ENCODE measurements at places on chromosomes 7 and 10. TPM values are rescaled to one million over a fixed set of nuclear protein-coding genes. Genes with fewer than 3 reads are reported as not detected.

- no peaks in the 10 kb centered on the region for H3K27me3 ChIP-seq
- H3K27ac ChIP-seq = no peak overlapping the region
- H3K4me1 ChIP-seq = peaks cover 12% of the 10 kb centered on the region
Observed at GRCh38 chr7:44448922-44449583, 41.4 kb downstream of the NUDCD3 start.

DNA sequence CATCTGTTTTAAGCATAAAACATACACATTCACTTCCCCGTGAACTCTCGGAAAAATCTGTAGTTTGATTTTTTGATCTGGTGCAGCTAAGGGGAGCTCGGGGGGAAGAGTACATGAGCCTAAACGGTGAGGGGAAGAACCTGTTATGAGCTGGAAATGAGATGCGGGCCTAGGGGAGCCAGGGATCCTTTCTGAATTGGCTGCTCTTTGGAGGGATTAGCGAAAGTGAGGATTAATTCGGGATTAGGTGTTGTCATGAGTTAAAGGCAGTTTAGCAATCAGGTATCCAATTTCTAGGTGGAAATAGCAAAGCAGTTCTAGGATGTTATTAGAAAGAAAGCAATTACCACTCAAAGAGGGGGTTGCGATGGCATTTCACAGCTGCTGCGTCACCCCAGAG is 51.1 kb upstream of the ADARB2 start:
- H3K27me3 ChIP-seq = no peaks in the 10 kb centered on the region
- H3K4me1 ChIP-seq = no peaks in the 10 kb centered on the region
- H3K27ac ChIP-seq = no peak overlapping the region
- no peak for DNase-seq

- no peaks in the 10 kb centered on the region for H3K27me3 ChIP-seq
- H3K4me3 ChIP-seq = no peak overlapping the region
- DNase-seq = no peak
- H3K27ac ChIP-seq = peak overlapping the region; percentile 98
- H3K36me3 ChIP-seq = no peaks in the 10 kb centered on the region
- peaks cover 29% of the 10 kb centered on the region for H3K4me1 ChIP-seq
Observed at GRCh38 chr7:2862831-2863361, 18.8 kb upstream of the GNA12 start.

GRCh38 chr10:12269056-12269455 is 73.1 kb downstream of the CDC123 start:
- no peaks in the 10 kb centered on the region for H3K36me3 ChIP-seq
- no peaks in the 10 kb centered on the region for H3K27me3 ChIP-seq
- H3K27ac ChIP-seq = no peak overlapping the region
- no peak overlapping the region for H3K4me3 ChIP-seq
- no peak for DNase-seq
- no peaks in the 10 kb centered on the region for H3K4me1 ChIP-seq

GRCh38 chr10:1163831-1164230 is 107.6 kb downstream of the WDR37 start:
- H3K4me3 ChIP-seq = no peak overlapping the region
- no peaks in the 10 kb centered on the region for H3K4me1 ChIP-seq
- no peak overlapping the region for H3K27ac ChIP-seq
- no peak for DNase-seq
- H3K36me3 ChIP-seq = no peaks in the 10 kb centered on the region

GRCh38 chr7:75878312-75878768 is 494 bp upstream of the RHBDD2 start:
- peaks cover 16% of the 10 kb centered on the region for H3K36me3 ChIP-seq
- no peak for DNase-seq
- peak overlapping the region; percentile 93 for H3K4me3 ChIP-seq
- H3K27me3 ChIP-seq = no peaks in the 10 kb centered on the region

DNA sequence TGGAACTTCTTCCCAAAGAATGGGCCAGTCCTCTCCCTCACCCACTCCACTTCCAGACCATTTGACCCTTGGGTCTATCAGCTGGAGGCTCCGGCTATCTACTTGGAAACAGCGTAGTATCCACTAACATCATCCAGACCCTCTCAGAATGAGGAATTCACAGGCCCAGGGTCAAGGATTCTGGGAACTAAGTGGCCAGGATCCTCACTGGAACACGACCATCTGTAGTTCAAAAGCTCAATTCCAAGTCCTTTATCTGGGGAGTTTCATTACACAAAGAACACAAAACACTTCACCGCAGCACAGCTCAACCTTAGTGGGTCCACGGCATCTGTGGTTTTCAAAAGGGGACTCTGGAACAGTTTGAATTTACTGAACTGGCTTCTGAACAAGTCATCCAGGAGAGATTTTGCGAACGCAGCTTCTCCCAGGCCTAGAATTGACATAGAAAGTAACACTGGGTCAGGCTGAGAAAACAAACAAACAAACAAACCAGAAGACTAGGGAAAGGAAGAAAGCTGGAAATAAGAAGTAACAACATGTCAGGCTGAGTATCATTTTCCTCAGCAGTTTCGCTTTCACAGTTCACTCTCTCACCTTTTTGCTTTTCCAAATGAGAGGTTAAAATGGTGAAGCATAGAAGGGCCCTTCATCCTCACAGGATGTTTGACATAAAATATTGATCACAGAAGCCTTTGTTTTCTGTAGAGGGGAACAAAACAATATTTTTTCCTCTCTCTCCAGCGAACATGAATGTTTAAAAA is 57.6 kb upstream of the USP6NL start:
- H3K4me1 ChIP-seq = no peaks in the 10 kb centered on the region
- no peak for DNase-seq
- no peak overlapping the region for H3K4me3 ChIP-seq
- no peak overlapping the region for H3K27ac ChIP-seq
- no peaks in the 10 kb centered on the region for H3K36me3 ChIP-seq

DNA sequence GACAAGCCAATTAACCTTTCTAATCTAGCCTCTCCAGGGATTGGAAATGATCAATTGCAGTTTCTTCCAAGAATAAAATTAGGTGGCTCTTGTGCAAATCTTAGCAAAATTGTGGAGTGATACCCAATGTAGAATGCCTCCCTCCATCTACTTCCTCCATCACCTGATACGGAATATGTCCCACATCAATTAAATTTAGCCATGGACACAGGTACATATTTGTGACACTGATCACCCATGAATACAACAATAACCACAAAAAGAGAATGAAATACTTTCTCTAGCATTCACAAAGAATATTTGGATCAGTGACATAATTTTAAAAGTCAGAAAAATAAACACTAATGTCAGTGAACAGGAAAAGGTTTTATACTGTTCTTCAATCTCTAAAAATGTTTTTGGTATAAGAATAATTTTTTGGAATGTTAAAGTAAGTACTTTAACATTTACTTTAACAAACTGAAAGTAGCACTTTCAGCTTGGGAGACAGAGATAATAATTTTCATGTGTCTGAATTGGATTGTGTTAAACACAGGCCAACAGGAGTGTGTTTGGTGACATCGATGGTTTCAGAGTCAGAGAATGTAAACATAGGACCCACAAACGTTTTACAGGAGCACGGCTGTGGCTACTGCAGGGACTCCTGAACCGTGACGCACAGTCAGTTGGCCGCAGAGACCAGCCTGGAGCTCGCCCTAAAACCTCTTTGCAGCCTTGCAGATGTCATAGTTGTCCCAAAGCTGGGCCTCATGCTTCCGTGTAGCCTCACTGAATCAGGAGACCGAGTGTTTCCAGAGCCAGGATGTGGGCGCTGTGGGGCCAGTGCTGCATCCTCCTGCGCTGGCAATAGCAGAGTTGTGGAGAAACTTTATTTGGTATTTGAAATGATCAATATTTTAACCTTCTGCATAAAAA is 7.2 kb downstream of the RBM20 start:
- H3K27me3 ChIP-seq = no peaks in the 10 kb centered on the region
- peak overlapping the region; percentile 70 for H3K27ac ChIP-seq
- H3K4me1 ChIP-seq = no peaks in the 10 kb centered on the region

- no peaks in the 10 kb centered on the region for H3K36me3 ChIP-seq
- no peaks in the 10 kb centered on the region for H3K27me3 ChIP-seq
- H3K4me1 ChIP-seq = no peaks in the 10 kb centered on the region
- H3K4me3 ChIP-seq = no peak overlapping the region
Observed at GRCh38 chr10:126777714-126778113, 107.2 kb upstream of the C10orf90 start.

DNA sequence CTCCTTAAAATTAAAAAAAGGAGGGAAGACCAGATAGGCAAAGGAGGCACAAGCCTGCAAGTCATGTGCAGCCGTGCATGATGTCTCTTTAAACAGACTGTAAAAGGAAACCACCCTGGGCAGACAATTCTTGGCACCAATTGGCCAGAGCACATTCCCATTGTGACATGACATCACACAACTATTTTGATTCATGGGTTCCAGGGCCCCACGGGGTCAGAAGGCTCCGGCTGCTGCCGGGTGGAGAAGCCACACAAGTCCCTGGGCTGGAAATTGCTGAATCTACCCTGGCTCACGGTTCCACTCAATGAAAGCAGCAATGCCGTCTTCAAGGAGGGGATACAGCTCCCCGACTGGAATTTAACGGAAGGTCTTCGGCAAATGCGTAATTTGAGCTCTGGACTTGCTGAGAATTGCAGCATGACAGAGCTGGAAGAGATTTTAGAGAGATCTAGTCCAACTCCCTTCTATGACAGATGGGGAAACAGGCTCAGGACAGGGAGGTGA is 140.5 kb downstream of the PRKAG2 start:
- no peaks in the 10 kb centered on the region for H3K36me3 ChIP-seq
- DNase-seq = no peak
- no peaks in the 10 kb centered on the region for H3K4me1 ChIP-seq
- H3K27me3 ChIP-seq = no peaks in the 10 kb centered on the region

DNA sequence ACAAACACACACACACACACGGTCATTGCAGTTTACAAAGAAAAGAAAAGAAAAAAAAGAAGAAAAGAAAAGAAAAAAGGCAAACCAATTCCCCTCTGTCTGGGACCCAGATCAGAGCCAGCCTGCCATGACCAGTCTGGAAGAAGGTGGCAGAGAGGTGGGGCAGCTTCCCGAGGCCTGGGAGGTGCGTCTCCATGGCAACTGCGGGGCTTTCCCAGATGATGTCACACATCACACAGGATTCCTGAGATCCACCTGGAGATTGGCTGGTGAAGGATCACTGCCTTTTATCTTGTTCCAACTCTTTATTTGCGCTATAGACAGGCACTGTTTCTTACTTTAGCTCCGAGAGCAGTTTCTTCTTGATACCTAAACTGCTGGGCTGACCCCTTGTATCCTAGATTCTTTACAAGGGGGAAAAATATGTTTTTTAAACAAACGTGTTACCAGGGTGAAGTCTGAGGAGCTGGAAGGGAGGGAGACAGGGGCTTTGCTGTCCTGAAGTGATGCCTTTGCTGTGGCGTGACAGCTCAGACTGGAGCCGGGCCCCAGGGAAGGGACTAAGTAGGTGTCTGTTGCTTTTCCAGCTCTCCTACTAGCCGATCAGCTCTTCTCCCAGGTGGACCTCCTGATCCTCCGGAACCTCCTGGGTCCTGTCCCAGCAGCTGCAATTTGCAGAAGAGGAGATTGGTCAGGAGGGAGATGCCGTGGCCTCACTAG is 298.5 kb downstream of the KLF6 start:
- H3K27ac ChIP-seq = no peak overlapping the region
- DNase-seq = no peak
- peaks cover 5% of the 10 kb centered on the region for H3K4me1 ChIP-seq

- H3K27ac ChIP-seq = no peak overlapping the region
- no peak for DNase-seq
- no peak overlapping the region for H3K4me3 ChIP-seq
- no peaks in the 10 kb centered on the region for H3K36me3 ChIP-seq
- no peaks in the 10 kb centered on the region for H3K27me3 ChIP-seq
Observed at GRCh38 chr7:11776039-11776438, 56.0 kb downstream of the THSD7A start.

DNA sequence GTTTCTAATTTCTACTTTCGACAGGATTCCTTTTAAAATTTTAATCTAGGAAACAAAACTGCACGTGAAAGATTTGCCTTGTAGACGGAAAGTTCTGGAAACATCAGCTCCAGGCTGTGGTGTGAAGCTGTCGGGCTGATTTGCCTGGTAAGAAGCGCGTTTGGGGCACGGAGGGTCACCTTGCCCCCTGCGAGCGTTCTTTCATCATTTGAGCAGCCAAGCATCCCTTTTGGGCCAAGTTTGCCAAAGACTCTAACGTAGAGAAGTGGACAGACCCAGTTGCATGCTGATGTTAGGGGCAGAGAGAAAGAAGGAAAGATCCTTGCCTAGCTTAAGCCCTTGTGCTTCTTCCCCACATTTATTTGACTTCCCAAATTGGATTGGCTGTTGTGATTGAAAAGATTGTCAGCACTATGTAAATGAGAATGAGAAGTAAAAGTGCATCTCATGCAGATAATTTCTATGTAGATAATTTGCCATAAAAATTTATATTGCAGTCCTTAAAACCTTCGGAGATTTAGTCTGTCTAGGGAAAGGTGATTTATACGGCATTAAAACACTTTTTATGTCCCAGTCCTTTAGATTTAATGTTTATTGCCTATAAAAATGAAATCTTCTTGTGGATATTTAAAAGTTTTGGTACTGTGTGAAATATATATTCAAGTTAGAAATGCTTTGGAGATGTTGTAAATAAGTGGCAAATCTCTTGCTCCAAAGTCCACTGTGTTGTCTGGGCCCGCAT is 76.1 kb downstream of the CUX1 start:
- no peak overlapping the region for H3K4me3 ChIP-seq
- peaks cover 28% of the 10 kb centered on the region for H3K4me1 ChIP-seq

- no peaks in the 10 kb centered on the region for H3K36me3 ChIP-seq
- peaks cover 12% of the 10 kb centered on the region for H3K4me1 ChIP-seq
- DNase-seq = no peak
- H3K27me3 ChIP-seq = no peaks in the 10 kb centered on the region
- no peak overlapping the region for H3K27ac ChIP-seq
- peak overlapping the region; percentile 53 for H3K4me3 ChIP-seq
Observed at GRCh38 chr10:28179006-28179742, 123.7 kb downstream of the MPP7 start.

- no peaks in the 10 kb centered on the region for H3K4me1 ChIP-seq
- H3K4me3 ChIP-seq = no peak overlapping the region
- H3K27me3 ChIP-seq = no peaks in the 10 kb centered on the region
- H3K27ac ChIP-seq = no peak overlapping the region
- no peaks in the 10 kb centered on the region for H3K36me3 ChIP-seq
Observed at GRCh38 chr7:42661312-42661711, 250.6 kb downstream of the C7orf25 start.

DNA sequence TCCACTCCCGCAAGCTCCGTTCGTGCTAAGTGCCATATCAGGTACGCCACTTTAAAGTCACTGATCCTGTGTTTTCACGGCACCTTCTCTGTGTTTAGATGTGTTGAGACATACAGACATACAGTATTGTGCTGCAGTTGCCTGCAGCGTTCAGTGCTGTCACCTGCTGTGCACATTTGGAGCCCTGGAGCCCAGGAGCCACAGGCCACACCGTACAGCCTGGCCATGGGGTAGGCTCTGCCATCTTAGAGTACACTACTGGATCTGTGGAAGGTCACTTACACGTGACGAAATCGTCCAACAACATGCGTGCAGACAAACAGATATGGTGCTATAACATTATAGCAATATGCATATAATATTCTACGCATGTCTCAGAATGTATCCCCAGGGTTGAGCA is 111.3 kb downstream of the ELFN1 start:
- no peak overlapping the region for H3K27ac ChIP-seq
- H3K4me3 ChIP-seq = no peak overlapping the region
- no peaks in the 10 kb centered on the region for H3K27me3 ChIP-seq
- no peaks in the 10 kb centered on the region for H3K4me1 ChIP-seq

GRCh38 chr10:35481413-35481812 is 123.7 kb upstream of the GJD4 start:
- no peak overlapping the region for H3K4me3 ChIP-seq
- no peaks in the 10 kb centered on the region for H3K27me3 ChIP-seq
- no peak overlapping the region for H3K27ac ChIP-seq
- no peaks in the 10 kb centered on the region for H3K4me1 ChIP-seq
- no peaks in the 10 kb centered on the region for H3K36me3 ChIP-seq

Gene ANLN
- total RNA-seq = 1.8 TPM

Gene CNNM1
- total RNA-seq = not detected

Gene WDR86
- 4.0 TPM for total RNA-seq

Gene KNDC1
- 0.21 TPM for total RNA-seq

Gene COL26A1
- not detected for total RNA-seq

Gene ACBD7
- not detected for total RNA-seq

Measured in ascending aorta (tissue), 2 donors.